Activated CD4-positive, alpha-beta T cell treated with anti-CD3 and anti-CD28 coated beads for 36 hours (primary cell): ENCODE measurements at places on chromosomes 6 and 20. TPM values are rescaled to one million over a fixed set of nuclear protein-coding genes. Genes with fewer than 3 reads are reported as not detected.

TSHZ2 gene
- total RNA-seq = 25.9 TPM

GNRH2 gene
- 8.0 TPM for total RNA-seq

LKAAEAR1 gene
- 0.30 TPM for total RNA-seq

DNA sequence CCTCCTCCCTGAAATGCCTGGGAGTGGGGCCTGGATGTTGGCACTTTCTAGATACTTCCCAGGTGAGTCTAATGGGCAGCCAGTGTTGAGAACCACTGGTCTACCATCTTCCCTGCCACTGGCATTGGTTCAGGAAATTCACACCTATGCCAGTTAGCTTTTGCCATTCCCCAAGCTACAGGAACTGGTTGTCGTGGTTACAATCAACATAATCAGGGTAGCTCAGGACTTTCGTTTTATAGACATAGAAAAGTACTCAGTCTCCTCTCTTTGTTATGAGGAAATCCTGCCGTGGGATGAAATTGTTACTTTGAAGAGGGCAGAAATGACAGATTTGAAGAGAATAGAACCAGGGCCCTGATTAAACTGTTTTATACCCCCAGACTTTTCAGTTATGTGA lies 127.9 kb upstream of the FOXO3 start:
- H3K36me3 ChIP-seq = peaks cover 6% of the 10 kb centered on the region
- peaks cover 11% of the 10 kb centered on the region for H3K27me3 ChIP-seq
- no peak for DNase-seq
- no peak overlapping the region for H3K27ac ChIP-seq
- peaks cover 3% of the 10 kb centered on the region for H3K4me1 ChIP-seq
- no peak overlapping the region for H3K4me3 ChIP-seq

DNA sequence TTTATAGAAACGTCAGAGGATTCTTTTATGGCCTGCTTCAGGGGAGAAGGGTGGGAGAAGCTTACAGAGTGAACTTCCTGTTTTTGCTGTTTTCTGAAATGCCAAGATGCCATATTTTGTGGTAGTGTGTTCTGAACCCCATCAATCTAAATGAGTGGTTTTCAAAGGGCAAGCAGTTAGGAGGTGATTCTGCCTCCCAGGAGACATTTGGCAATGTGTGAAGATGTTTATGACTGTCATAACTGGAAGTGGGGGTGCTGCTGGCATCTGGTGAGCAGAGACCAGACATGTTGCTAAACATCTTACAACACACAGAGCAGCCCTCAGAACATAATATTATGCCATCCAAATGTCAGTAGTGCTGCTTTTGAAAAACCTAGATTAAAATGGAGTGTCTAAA lies 6.0 kb upstream of the PRL start:
- H3K27me3 ChIP-seq = no peaks in the 10 kb centered on the region
- H3K4me3 ChIP-seq = no peak overlapping the region
- H3K36me3 ChIP-seq = no peaks in the 10 kb centered on the region
- H3K4me1 ChIP-seq = no peaks in the 10 kb centered on the region
- H3K27ac ChIP-seq = no peak overlapping the region

DNA sequence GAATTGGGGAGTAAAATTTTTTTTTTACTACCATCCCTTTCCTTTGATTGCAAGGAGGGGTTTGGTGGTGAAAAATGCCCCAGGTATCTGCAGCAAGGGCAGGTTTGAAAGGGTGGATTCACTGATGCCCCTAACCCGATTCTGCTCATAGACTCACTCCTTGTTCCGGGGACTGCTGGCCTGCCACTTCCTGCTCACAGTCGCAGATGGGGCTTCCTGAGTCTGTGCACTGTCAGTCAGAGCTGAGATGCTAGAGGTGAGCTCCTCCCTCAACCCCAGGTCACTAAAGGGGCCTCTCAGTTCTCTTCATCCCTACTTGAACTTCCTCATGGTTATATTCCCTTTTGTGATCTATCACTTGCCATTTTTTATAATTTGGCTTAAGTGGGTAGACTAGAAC lies 357.9 kb downstream of the FARS2 start:
- no peaks in the 10 kb centered on the region for H3K27me3 ChIP-seq
- peak; percentile 56 for DNase-seq
- peaks cover 25% of the 10 kb centered on the region for H3K4me1 ChIP-seq
- no peak overlapping the region for H3K4me3 ChIP-seq
- peaks cover 20% of the 10 kb centered on the region for H3K36me3 ChIP-seq

- peak; percentile 60 for DNase-seq
- H3K36me3 ChIP-seq = no peaks in the 10 kb centered on the region
- H3K4me3 ChIP-seq = peak overlapping the region; percentile 55
- peak overlapping the region; percentile 93 for H3K27ac ChIP-seq
Observed at GRCh38 chr6:157761331-157761921, 61.6 kb upstream of the SNX9 start.

GRCh38 chr6:97138581-97138980 lies 144.4 kb downstream of the MMS22L start:
- no peaks in the 10 kb centered on the region for H3K27me3 ChIP-seq
- H3K4me1 ChIP-seq = peaks cover 3% of the 10 kb centered on the region
- no peak overlapping the region for H3K4me3 ChIP-seq
- peaks cover 4% of the 10 kb centered on the region for H3K36me3 ChIP-seq
- H3K27ac ChIP-seq = no peak overlapping the region

GRCh38 chr6:135722679-135723078 lies 128.8 kb upstream of the PDE7B start:
- H3K27me3 ChIP-seq = no peaks in the 10 kb centered on the region
- H3K4me3 ChIP-seq = no peak overlapping the region
- peaks cover 9% of the 10 kb centered on the region for H3K4me1 ChIP-seq
- no peak overlapping the region for H3K27ac ChIP-seq
- peaks cover 5% of the 10 kb centered on the region for H3K36me3 ChIP-seq
- peak; percentile 20 for DNase-seq

DNA sequence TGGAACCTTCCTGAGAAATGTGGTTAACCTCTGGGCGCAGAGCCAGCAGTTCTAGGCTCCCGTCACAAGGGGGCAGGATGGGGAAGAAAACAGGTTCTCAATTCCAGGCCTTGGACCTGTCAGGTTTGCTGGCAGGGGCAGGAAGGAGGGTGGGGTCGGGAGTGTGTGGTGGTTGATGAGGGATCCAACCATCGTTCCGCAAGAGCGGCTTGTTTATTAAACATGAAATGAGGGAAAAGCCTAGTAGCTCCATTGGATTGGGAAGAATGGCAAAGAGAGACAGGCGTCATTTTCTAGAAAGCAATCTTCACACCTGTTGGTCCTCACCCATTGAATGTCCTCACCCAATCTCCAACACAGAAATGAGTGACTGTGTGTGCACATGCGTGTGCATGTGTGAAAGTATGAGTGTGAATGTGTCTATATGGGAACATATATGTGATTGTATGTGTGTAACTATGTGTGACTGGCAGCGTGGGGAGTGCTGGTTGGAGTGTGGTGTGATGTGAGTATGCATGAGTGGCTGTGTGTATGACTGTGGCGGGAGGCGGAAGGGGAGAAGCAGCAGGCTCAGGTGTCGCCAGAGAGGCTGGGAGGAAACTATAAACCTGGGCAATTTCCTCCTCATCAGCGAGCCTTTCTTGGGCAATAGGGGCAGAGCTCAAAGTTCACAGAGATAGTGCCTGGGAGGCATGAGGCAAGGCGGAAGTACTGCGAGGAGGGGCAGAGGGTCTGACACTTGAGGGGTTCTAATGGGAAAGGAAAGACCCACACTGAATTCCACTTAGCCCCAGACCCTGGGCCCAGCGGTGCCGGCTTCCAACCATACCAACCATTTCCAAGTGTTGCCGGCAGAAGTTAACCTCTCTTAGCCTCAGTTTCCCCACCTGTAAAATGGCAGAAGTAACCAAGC lies 29.6 kb downstream of the SRSF3 start:
- H3K27ac ChIP-seq = peak overlapping the region; percentile 45
- H3K27me3 ChIP-seq = no peaks in the 10 kb centered on the region
- H3K4me1 ChIP-seq = peaks cover 18% of the 10 kb centered on the region
- H3K4me3 ChIP-seq = no peak overlapping the region
- DNase-seq = peak; percentile 86
- H3K36me3 ChIP-seq = peaks cover 4% of the 10 kb centered on the region
